ENCODE measurements at places on chromosomes 5 and 9.

- DNase-seq = no peak
Observed at GRCh38 chr5:148372893-148373292, 10.9 kb upstream of the FBXO38 start.

GRCh38 chr5:131441184-131441583, 177.3 kb downstream of the CDC42SE2 start:
- no peak for DNase-seq

DNA sequence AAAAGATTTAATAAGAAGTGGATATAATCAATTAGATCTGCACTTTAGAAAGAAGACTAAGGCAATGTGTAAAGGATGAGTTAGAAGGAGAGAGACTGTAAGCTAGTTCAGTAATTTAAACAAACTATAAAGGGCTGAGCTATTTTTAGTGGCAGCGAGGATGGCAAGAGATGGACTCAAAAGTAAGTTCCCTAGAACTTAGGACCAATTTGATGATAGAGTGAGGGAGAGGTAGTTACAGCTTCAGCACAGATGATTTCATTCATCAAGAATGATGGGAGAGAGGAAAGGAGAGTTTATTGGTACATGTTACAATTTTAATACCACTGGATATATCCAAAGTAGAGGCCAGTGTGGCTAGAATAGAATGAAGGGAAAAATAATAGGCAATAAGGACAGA, 19.1 kb downstream of the NADK2 start:
- DNase-seq = no peak

DNA sequence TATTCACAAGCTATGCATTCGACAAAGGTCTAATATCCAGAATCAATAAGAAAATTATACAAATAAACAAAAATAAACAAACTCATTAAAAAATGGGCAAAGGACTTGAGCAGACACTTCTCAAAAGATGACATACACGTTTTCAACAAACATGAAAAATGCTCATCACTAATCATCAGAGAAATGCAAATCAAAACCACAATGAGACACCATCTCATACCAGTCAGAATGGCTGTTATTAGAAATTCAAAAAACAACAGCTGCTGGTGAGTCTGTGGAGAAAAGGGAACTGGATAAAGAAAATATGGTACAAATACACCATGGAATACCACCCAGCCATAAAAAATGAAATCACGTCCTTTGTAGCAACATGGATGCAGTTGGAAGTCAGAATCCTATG, 45.1 kb upstream of the PUM3 start:
- no peak for DNase-seq

DNA sequence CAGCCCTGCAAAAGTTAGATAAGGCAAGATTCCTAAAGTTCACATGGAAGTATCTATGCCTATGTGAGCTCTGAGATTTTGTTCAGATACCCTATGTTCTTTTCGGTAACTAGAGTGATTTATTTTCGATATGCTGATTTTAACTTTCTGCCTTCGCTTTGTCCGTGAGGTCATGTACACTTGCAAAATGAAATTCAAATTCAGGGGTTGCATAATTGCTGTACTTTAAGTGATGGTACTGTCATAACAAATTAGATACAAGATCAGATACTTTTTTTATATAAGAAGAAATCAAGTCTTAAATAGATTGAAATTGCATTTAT, 350 bp upstream of the ECPAS start:
- DNase-seq = no peak

GRCh38 chr9:131198041-131198715, 72.8 kb downstream of the NUP214 start:
- DNase-seq = no peak

DNA sequence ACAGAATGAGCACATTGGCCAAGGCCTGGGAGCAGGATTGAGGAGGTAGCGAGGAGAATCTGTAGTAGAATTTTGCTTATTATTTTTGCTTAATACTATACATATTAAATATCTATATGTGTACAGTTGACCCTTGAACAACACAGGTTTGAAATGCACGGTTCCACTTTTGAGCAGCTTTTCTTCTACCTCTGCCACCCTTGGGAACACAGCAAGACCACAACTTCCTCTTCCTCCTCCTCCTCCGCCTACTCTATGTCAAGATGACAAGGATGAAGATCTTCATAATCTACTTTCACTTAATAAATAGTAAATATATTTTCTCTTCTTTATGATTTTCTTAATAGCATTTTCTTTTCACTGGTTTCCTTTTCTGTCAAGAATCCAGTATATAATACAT, 541.4 kb downstream of the KCTD16 start:
- DNase-seq = no peak

DNA sequence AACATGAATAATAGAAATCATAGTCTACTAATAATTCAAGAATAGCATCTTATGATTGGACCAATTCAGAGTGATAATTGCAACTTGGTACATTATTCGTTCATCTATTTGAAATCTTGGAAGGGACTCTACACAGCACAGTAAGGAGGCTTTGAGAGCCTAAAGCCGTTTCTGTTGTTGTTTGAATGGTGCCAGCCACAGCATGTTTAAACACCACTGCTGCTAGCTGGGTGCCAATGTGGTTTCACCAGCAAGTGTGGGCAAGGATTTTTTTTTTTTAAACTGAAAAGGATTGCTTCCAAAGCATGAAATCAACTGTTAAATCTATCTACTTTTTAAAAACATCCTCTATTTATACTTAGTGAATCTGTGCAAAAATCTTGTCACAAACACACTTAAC, 253.9 kb upstream of the MAP3K1 start:
- DNase-seq = no peak

DNA sequence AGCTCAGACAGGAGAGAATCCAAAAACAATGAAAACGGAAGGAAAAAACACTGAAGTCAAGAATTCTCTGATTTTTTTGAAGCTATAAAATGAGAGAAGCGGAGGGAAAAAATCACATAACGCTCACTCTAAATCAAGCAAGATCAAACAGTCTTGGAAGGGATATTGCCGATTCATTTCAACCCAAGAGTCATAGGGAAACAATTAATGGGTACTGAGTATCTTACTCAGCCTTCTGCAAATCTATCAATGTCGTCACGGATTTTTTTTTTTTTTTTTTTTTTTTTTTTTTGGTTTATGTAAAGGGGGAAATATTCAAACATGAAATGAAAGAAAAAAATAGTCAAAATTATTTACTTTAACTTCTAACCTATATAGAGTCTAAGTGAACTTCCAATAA, 9.5 kb downstream of the MEF2C start:
- DNase-seq = no peak

DNA sequence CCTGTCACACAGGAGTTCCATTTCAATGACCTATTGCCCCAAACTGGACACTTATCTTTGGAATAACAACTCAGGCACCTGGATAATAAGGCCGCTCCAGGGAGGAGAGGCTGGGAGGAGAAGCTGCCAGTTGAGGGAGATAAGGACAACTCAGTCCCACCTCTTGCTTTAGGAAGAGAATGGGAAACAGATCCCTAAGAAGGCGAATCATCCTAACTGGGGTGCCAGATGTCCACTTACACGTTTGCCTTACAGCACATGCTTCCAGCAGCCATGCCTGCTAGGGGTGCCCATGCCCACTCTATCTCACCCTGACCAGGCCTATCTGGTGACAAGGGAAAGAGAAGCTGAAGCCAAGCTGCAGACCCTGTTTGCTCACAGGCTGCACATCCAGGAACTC, 6.5 kb downstream of the HK3 start:
- DNase-seq = no peak

GRCh38 chr5:57497733-57498132, 15.1 kb upstream of the ACTBL2 start:
- no peak for DNase-seq

DNA sequence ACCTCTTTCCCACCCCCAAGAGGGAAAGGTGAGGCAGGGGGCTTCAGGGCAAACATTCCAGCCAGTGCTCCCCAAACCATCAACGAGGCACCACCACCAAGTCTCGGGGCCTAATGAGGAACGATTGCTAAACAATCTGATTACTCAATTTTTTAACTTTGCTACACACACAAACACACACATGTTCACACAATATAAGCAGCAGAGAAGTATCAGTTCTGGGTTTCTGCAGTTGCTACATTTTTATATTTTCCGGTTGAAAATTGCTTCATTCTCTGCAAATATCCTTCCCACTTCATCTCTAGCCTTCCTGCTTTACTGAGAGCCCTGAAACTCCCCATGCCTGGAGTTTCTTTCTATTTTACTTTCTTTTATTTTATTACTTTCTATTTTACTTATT, 60.2 kb downstream of the FEM1C start:
- no peak for DNase-seq

GRCh38 chr9:35666045-35666444, 1.1 kb upstream of the ARHGEF39 start:
- no peak for DNase-seq

GRCh38 chr5:102481054-102481715, 17.6 kb downstream of the SLCO6A1 start:
- DNase-seq = no peak

- no peak for DNase-seq
Observed at GRCh38 chr9:136373300-136374182, at the start of gene CARD9. Gene CARD9, minus strand, starts transcription at chr9:136373669. Its CDS starts 1,591 bp downstream, at chr9:136372078.

GRCh38 chr9:34396276-34397214, 19.8 kb upstream of the MYORG start:
- DNase-seq = no peak

GRCh38 chr9:37971108-37971459, 67.2 kb upstream of the SLC25A51 start:
- no peak for DNase-seq

- DNase-seq = no peak
Observed at GRCh38 chr9:108768744-108769143, 87.0 kb downstream of the ACTL7B start.

GRCh38 chr5:5544094-5544663, 121.7 kb downstream of the ICE1 start:
- no peak for DNase-seq

DNA sequence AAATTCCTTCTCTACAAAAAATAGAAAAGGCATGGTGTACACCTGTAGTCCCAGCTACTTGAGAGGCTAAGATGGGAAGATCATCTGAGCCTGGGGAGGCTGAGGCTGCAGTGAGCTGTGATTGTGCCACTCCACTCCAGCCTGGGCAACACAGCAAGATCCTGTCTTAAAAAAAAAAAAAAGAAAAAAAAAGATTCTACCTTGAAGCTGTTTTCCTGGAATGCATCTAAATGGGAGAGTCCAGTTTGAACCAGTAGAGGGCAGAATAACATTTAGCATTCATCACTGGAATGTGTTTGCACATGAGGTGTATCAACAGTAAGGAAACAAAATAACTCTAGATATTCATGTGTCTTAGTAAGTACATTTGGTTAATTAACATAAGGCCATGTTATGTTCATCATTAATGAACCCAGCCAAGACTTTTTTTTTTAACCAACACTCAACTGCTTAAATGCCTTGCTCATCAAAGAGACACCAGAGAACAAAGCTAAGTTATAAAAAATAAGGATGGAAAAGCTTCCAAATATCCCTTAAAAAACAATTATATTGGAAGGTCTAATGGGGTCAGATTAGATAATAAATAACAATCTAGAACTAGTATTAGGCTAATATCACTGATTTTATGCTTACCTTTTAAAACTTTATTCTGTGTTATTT, 16.1 kb downstream of the IFNE start:
- DNase-seq = no peak

DNA sequence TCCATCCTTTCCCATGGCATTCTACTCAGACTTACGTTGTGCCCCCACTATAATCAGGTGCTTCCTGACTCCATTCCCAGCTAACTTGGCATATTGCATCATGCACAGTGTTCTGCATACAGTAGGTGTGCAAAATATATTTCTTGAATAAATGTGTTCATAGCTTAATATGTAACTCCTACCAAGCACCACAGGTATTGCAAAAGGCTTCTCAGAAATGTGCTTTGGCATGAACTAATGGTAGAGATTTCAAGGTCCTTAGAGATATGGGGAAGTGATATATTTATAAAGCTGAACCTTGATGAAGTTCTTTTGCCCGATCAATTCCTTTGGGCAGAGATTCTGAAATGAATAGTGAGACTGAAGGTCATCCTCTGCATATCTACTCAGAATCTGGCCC, 220.4 kb downstream of the KCTD16 start:
- no peak for DNase-seq

- no peak for DNase-seq
Observed at GRCh38 chr9:110337727-110338126, at the start of gene TXNDC8. Gene TXNDC8, minus strand, starts transcription at chr9:110337863.

DNA sequence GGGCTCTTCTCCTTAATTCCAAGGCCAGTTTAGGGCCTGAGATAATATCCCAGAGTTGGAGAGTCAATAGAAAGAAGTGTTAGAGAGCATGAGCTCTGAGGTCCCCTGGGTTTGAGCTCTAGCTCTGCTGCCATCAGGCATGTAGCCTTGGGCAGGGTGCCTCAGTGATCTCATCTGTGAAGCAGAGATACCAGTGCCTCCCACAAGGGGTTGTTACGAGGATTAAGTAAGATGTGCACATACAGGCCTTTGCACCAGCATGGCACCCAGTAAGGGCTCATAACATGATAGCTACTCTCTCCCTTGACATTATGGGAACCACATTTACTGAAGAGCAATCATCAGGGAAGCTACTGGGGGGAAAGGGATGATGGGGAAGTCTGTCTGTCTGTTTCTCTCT, 265.7 kb downstream of the HSPA4 start:
- DNase-seq = no peak

DNA sequence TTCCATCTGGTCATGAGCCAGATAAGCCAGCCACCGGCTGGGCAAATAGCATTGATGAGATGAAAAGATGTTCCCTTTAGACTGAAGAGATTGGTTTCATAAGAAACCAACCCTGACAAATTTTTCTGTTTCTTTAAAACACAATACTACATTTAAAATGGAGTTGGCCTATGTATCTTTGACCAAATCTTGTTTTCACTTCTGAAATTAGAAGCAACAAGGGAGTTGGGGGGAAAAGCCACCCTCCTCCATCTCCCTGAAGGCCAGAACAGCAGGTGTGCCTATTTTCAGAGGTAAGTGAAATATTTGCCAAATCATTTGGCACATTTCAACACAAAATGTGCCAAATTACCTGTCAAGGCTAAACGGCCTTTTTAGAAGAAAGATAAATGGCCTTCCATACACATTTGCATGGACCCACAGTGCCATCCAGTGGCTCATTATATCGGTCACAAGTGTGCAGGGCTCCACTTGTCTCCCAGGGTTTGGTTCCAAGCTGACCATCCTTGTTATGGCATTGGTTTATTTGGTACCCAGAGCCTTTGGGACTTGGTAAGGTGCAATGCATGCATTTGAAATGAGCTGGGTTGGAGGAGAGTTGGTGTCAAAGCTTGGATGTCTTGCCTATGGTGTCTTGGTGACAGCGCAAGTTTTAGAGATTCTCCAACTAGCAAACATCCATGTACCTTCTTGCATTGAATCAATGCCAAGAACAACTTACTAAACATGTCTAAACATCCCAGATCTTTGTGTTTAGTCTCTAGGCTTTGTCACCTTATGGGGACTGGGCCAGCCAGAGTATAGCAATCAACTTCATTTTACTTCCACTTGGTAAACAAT, 372.0 kb upstream of the KIF2A start:
- DNase-seq = no peak

Data from cortex of kidney (tissue), 1 donor.